ENCODE measurements at places on chromosomes 4 and X. TPM values are rescaled to one million over a fixed set of nuclear protein-coding genes. Genes with fewer than 3 reads are reported as not detected.

SPIN2A gene
- 2.1 TPM for total RNA-seq

UCHL1 gene
- total RNA-seq = 63.4 TPM

- no peak for DNase-seq
Observed at GRCh38 chr4:46386570-46386969, 3.4 kb downstream of the GABRA2 start.

PRDM8 gene
- 8.0 TPM for total RNA-seq

DNA sequence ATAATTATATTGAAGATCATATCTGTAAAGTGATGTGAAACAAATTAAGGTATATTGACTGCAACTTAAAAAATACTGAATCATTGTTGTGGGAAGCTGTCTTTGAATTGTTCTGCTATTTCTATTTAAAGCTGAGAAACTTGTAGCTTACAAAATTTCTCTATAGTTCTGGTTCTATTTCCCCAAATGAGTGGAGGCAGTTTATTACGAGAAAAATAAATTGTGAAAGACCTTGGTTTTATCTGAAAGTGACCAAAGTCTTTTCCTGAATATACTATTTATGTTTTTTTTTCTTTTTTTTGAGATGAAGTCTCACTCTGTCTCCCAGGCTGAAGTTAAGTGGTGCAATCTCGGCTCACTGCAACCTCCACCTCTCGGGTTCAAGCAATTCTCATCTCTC is 165.4 kb downstream of the SH3BGRL start:
- no peak for DNase-seq

- DNase-seq = no peak
Observed at GRCh38 chr4:150348079-150348478, 233.9 kb upstream of the MAB21L2 start.

MTNR1A gene
- total RNA-seq = not detected

GRCh38 chrX:53435997-53436396 is 1.8 kb upstream of the HSD17B10 start:
- no peak for DNase-seq

PABPC1L2B gene
- not detected for total RNA-seq

AKAP4 gene
- total RNA-seq = not detected

- no peak for DNase-seq
Observed at GRCh38 chr4:29276150-29276549, 1444.0 kb upstream of the PCDH7 start.

STPG2 gene
- total RNA-seq = 1.5 TPM

GRCh38 chr4:169823685-169824084 is 65.9 kb upstream of the HPF1 start:
- DNase-seq = no peak

C1QTNF7 gene
- 3.3 TPM for total RNA-seq

FAM47E gene
- 2.5 TPM for total RNA-seq

C4orf36 gene
- 0.49 TPM for total RNA-seq

DNA sequence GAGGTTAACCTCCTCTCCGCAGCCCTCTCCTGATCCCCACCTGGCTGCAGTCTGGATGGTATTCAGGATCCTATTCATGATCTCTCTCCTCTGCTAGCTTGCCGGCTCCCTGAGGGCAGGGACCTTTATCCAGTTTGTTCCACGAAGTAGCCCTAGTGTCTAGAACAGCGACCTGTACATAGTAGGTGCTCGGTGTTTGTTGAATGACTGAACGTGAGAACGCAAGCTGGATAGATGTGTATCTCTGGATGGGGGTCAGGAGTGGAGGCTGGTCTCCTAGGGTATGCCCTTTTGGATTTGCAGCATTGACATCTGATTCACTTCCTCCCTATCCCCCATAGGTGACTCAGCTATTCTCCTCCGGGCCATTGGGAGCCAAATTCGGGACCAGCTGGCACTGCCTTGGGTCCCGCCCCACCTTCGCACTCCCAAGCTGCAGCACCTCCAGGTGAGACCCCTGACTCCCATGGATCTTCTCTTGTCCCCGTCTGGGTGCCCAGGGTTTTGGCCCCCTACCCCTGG is 7.3 kb downstream of the CCDC22 start:
- DNase-seq = no peak

CFI gene
- 50.8 TPM for total RNA-seq

- no peak for DNase-seq
Observed at GRCh38 chrX:114210879-114211278, 373.0 kb upstream of the HTR2C start.

DNA sequence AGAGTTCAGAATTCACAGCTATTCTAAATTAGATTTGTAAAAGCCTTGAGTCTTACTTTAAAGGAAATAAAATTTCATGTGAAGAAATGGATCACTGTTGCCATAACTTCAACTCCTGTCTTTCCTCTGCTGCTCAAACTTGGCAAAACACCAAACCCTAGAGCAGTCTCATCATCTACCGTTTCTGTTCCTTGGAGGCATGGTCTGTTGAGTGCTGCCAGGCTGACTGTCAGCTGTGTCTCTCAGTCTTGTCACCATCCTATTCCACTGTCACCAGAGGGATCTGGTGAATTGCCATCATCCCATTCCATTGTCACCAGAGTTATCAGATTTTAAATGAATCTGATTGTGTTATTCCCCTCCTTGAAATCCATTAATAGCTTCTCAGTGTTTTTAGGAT is 55.6 kb downstream of the STIM2 start:
- no peak for DNase-seq

AFF2 gene
- total RNA-seq = 7.6 TPM

NAP1L2 gene
- 7.9 TPM for total RNA-seq

GLOD5 gene
- total RNA-seq = not detected

Measured in sciatic nerve (tissue), 2 donors.